Endothelial cell of coronary artery (primary cell): ENCODE measurements at places on chromosomes 5 and 9. TPM values are rescaled to one million over a fixed set of nuclear protein-coding genes. Genes with fewer than 3 reads are reported as not detected.

The PCDH1 gene
- total RNA-seq = 181 and 222 TPM in 2 replicates

The IL13 gene
- total RNA-seq = not detected in 2 replicates

The OTP gene
- total RNA-seq = not detected in 2 replicates

The ENTPD2 gene
- total RNA-seq = not detected in 2 replicates
